ENCODE measurements at places on chromosomes 7 and 10. TPM values are rescaled to one million over a fixed set of nuclear protein-coding genes. Genes with fewer than 3 reads are reported as not detected.

Gene TUBAL3
- total RNA-seq, result 2.5 TPM

Gene RSPH10B2
- 24.3 TPM for total RNA-seq

Gene GPR37
- 65.4 TPM for total RNA-seq

Gene DENND2A
- total RNA-seq, result 4.1 TPM

Gene NSUN5
- total RNA-seq, result 44.3 TPM

Gene SEMA3A
- total RNA-seq, result 3.9 TPM

Gene ITPRID1
- 2.3 TPM for total RNA-seq

Gene TMEM248
- 181 TPM for total RNA-seq

Gene H2BK1
- total RNA-seq, result not detected

Gene TSPAN33
- 25.7 TPM for total RNA-seq

Gene GAD2
- total RNA-seq, result 1.0 TPM

Gene ST7
- 15.9 TPM for total RNA-seq

Gene CPA4
- total RNA-seq, result 0.31 TPM

Gene ABCB4
- total RNA-seq, result 2.0 TPM

Gene TRPV5
- 1.4 TPM for total RNA-seq

Gene KBTBD2
- 45.8 TPM for total RNA-seq

Gene FAM180A
- 2.7 TPM for total RNA-seq

Gene ZNF239
- total RNA-seq, result 10.9 TPM

Gene IKZF1
- 9.9 TPM for total RNA-seq

Gene DDC
- total RNA-seq, result 1.2 TPM

Gene SMO
- total RNA-seq, result 17.7 TPM

Gene PLAC9
- 20.7 TPM for total RNA-seq

Gene GSTK1
- total RNA-seq, result 105 TPM
